Stimulated activated CD4-positive, alpha-beta T cell treated with anti-CD3 and anti-CD28 coated beads, Interleukin-1b, Interleukin-23, amount 100 ng/mL, for 1 hour (primary cell): ENCODE measurements at places on chromosomes 2 and 18.

DNA sequence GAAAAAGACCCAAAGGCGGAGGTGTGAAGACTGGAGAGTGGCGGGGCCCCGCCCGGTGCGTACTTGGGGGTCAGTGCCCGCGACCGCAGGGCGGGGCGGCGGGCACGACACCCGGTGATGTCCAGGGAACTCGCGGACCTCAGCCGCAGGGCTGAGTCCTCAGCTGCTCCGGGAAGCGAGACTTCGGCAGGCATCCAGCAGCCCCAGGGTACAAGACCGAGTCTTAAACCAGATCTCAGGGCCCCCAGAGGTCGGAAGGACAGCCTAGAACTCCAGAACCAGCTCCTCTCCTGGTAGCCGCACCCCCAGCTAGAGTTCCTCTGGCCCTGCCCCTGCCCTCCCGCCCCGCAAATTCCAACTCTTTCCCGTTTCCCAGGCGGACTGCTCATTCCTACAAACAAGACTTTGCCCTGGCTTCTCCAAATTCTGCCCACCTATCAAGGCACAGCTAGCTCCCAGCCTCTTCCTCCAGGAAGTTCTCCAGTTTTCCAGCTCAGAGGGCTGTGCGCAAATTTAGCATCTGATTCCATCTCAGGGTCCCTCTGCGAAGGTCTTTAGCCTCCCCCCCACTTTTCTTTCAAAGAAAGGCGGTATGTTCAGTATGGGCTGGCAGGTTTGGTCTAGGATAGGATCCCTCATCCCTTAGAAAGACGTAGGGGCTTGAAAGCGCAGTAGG is 26.0 kb upstream of the NOTO start:
- DNase-seq = no peak

DNA sequence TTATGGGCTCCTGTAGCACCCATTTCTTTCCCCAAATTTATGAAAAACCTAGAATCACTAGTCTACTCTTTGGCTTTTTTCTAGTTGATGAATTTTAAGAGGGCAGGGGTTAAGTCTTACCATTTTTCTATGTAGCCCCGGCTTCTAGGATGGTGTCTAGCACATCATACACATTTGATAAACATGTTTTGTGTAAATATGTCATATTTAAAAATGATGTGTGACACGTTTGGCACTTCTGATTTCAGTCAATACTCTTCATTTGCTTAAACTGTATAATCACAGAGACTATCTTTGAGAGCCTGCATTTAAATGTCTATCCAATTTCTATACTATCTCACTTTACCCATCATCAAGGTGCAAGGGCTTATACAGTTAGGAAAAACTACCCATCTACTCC is 331.1 kb downstream of the TDRD15 start:
- no peak for DNase-seq

- no peak for DNase-seq
Measured at GRCh38 chr2:149513461-149513860, 74.1 kb downstream of the MMADHC start.

DNA sequence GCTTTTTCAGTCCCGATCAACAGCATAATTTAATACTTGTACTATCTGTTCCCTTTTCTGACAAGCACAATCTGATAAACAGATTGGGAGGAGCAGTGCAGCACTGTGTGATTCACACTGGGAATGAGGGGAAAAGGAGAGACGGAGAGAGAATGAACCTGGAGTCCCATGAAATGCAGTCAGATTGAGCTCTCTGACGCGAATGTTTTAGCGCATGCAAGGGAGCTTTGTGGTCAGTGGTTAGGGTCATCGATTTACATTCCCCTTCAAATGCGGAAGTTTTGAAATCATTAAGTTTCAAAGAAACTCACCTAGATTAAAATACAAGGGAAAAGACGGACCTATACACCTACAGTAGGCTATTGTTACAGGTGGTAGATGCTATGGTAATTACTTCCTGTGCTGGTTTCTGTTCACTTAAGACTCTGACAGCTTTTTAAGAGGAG is 99.6 kb downstream of the KCTD1 start:
- no peak for DNase-seq

DNA sequence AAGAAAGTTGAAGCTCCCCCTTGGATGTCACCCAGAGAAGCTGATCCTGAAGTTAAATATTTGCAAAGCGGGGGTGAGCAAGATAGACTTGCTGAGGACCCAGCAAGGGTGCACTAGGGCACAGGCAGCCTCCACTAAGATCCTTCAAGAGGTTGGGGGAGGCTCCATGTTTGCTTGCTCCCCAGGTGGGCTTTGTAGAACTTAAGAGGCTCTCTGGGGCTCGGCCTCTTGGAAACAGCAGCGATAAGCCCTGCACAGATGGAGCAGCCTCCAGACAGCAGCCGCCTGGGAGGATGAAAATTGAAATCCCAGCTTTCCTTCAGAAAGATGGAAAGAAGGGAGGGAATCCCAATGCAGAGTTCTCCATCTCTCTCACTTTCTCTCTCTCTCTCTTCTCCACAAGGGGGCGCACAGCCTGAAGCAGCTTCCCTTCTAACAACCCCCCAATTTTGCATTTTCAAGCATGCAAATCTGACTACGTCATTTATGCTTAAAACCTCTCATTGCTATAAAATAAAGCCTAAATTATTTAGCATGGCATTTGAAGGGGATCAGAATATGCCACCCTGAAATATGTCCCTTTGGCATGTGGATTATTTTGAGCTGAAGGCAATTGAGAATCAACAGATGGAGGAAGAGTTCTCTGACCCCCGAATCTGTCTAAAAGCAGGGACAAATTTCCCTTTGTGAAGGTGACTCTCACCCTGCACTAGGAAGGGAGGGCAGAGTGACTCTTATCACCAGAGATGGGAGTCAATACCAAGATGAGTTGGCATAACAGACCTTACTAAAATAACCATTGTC is 185.7 kb upstream of the KLHL29 start:
- no peak for DNase-seq

- no peak for DNase-seq
Measured at GRCh38 chr2:109666466-109666865, 52.3 kb downstream of the SOWAHC start.

DNA sequence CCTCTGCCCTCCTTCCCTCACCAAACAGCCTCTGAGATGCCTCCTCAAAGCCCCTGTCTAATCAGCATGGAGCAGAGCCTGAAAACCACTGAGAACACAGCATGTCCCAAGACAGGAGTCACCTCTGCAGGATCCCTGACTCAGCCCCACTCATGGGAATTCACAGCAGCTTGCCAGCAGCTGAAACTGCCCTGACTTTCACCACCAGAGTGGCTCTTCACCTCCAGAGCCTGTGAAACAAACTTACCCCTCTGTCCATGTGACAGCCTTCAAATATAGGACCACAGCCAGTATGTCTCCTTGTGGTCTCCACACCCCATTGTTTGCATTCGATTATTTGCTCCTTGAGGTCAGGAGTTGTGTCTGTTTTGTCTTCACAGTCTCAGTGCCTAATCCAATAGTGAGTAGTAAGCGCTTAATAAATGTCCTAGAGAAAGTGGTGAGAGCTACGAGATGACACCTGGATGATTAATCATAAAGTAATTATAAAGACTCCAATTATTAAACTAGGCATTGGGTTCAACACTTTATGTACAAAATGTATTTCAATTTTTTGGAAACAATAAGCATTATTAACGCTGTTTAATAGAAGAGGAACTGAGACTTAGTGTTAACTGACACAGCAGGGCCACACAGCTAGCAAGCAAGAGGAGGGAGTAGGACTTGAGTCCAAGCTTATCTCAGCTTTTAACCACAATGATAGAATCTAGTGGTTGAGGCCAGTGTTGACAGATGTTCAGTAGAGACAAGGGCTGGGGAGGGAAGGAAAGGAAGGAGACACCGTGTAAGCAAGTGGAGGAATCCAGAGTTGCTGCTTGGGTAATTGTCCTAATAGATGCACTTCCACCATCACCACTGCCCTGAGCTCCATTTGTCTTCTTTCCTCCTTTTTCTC is 358.7 kb upstream of the TNP1 start:
- DNase-seq = no peak

GRCh38 chr2:226906163-226906693 is 70.4 kb downstream of the RHBDD1 start:
- DNase-seq = no peak

DNA sequence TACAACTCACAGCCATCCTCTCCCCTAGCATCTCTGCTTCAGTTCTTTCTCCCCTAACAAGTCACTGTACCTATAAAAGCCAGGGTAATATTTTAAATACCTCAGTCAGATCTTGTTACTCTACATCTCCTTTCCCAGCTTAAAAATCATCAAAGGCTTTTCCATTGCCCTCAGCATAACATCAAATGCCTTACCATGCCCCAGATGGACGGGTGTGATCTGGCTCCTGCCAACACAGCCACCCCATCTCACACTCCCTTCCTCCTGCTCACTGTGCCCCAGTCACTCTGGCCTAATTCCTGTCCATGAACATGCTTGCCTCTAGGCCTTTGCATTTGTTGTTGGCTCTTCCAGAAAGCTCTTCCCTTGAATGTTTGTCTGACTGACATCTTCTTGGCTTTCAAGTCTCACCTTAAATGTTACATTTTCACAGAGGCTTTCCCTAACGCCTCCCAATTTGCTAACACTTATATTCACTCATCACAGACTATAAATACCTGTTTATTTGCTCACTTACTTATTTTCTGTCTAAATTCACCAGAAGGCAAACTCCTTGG is 640.9 kb downstream of the NYAP2 start:
- no peak for DNase-seq

- no peak for DNase-seq
Measured at GRCh38 chr2:169849710-169850109, 22.5 kb downstream of the UBR3 start.

DNA sequence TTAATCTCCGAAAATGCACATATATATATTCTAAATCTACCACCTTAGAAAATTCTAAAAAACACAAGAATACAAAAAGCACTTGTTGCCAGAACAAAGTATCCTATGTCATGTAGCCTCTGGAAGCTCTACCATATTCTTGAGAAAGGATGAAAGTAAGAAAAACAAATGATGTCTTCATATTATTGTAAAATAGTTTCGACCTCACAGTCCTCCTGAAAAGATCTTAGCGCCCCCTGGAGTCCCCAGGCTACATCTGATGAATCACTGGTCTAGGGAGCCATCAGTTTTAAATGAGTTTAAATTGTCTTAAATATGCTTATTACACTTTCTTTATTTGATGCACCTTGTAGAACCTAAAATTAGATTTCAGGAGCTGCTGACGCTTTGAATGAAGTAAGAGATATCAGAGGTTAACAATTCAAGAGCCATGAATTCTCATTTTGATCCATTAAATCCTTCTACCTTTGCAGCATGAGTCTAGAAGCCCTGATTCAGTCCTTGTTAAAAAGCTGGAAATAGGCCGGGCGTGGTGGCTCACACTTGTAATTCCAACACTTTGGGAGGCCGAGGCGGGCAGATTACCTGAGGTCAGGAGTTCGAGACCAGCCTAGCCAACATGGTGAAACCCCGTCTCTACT is 138.8 kb downstream of the MCFD2 start:
- peak; percentile 3 for DNase-seq

GRCh38 chr2:74915743-74916142 is 42.7 kb upstream of the POLE4 start:
- DNase-seq = no peak

DNA sequence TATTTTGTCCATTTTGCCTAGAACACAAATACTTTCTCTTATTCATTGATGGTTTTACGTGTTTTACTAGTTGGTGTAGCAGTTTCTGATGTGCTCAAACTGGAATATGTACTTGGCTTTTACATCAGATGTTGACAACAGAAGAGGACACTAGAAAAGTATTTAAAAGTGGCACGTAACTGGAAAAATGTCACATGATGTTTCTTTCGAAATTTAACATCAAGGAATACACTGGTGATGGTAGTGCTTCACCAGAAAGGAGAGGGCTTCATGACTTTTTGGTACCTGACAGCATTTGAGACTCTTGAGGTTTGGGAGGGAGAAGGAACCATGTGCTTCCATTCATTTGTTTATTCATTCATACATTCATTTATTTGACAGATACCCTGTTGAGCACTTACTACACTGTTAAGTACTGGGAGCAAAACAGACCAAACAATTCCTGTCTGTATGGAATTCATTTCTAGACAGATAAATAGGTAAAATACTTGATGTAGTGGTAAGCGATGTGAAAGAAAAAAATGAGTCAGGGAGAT is 1.5 kb downstream of the GIGYF2 start:
- no peak for DNase-seq

DNA sequence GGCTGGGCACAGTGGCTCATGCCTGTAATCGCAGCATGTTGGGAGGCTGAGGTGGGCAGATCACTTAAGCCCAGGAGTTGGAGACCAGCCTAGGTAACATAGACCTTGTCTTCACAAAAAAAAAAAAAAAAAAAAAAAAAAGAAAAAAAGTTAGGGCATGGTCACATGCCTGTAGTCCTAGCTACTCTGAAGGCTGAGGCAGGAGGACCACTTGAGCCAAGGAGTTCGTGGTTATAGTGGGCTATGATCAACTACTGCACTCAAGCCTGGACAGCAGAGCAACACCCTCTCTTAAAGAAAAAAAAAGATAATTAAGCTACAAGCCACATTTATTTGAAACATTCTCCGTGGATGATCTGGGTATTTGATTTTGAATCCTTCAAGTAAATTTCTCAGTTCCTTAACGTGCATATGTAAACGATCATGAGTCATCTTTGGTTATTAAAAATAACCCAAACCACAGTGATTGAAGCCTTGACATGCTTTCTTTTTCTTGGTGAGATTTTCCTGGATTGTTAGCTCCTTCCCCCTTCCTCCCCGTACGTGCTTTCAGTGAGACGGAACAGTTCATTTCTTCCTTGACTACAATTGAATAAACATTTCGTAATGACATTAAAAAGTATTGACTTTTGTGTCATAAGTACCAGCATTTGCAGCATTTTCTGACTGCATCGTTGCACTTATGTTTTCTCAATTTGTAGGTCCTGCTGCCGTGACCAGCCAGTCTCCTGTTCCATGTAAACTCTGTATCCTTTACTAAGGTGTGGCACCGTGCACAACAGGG is 20.3 kb downstream of the RMC1 start:
- DNase-seq = no peak

GRCh38 chr2:127647242-127648190 is 1.6 kb downstream of the GPR17 start:
- DNase-seq = no peak

DNA sequence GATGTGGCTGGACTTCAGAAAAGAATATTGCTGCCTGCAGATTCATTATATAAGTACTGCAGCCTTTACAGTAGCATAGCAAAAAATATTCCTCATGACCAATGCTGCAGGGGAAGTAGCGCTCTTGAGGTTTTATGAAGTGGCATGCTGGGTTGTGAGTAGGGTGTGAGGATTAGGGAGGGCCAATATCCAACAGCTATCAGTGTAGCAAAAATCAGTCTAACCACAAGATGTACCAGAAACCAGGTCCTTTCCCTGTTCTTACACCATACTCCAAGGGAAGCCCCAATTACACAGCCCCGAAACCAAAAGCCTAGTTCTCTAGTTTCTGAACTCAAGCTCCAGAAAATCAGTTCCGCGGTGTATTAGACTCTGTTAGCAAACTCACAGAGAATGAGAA is 1082.2 kb upstream of the DDX18 start:
- no peak for DNase-seq

- no peak for DNase-seq
Measured at GRCh38 chr2:215644233-215644897, 208.5 kb upstream of the FN1 start.

GRCh38 chr2:29270701-29271121 is 155.5 kb downstream of the CLIP4 start:
- no peak for DNase-seq
